ENCODE measurements at places on chromosomes 5 and 9.

- DNase-seq = no peak
Measured at GRCh38 chr5:128799945-128800344, 165.3 kb upstream of the SLC27A6 start.

- DNase-seq = no peak
Measured at GRCh38 chr5:88515881-88516819, 247.5 kb upstream of the TMEM161B start.

GRCh38 chr9:113634596-113635515 lies 171.3 kb downstream of the RGS3 start:
- no peak for DNase-seq

DNA sequence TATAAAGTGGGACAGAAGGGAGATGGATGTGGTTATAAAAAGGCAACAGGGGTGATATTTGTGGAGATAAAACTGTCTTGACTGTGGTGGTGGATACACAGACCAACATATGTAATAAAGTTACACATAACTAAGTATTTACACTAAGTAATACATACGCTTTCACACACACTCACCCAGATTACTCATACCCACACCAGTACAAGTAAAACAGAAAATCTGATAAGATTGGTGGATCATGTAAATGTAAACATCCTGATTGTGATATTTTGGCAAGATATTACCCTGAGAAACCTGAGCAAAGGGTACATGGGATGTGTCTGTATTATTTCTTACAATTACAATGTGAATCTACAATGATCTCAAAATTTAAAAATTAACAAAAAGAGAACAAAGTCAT lies 53.3 kb upstream of the SLIT3 start:
- no peak for DNase-seq

Data from T47D (cell line).